Natural killer cell treated with Interleukin-12 subunit alpha and Interleukin-12 subunit beta and Interleukin-15 and Interleukin-18, amount 100 ng/mL, for 72 hours (primary cell): ENCODE measurements at places on chromosomes 5 and 9.

DNA sequence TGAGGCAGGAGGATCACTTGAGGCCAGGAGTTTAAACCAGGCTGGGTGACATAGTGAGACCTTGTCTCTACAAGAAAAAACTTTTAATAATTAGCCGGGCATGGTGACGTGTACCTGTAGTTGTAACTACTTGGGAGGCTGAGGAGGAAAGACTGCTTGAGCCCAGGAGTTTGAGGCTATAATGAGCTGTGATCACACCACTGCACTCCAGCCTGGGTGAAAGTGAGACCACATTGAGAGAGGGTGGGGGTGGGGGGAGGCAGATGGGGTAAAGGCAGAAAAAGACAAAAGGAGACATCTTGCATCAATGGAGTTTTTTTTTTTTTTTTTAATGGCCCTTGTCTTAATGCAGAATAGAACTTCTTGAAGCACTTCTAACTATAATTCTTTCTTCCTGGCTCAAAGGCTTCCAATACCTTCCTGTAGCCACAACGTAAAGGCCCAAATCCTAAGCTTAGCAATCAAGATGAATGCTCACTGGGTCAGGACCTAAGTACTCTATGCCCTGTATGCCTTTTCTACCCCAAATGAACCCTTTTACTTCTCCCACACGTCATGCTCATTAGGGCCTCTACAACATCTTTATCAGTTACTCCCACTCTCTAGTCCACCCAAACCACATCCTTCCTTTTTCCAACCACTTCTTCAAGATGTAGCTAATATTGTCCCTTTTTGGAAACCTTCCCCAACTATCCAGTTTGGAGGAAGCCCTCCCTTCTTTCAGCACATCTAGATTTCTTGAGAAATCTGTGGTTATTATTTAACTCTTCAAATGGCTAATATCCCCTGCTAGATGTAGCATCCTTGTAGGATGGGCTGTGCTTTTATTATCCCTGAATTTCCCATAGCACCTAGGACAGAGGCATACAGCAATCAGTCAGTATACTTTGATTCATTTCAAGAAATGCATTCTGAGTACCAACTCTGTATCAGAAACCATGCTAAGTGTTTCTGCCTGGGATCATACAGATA lies 40.8 kb downstream of the CSF2 start:
- DNase-seq, result no peak

- DNase-seq, result no peak
Observed at GRCh38 chr5:157354800-157355199, 88.9 kb downstream of the CYFIP2 start.

DNA sequence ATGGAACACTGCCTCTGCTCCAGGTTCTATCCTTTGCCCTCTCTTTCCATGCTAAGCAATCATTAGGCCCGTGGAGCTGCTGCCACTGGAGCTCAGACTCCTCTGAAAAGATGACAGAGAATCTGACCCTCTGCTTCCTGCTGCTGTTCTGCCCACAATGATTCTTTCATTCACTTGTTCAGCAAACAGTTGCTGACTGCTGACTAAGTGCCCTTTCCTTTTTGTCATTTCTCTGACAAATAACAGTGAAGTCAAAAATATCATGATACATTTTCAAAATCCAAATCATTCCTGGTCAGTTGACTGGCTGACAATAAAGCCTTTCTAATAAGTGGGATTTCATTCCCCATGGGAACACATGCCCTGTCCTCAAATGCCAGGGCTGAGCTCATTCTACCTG lies 110.1 kb downstream of the SIL1 start:
- DNase-seq, result no peak

GRCh38 chr5:11230890-11231289 lies 469.9 kb upstream of the DAP start:
- no peak for DNase-seq

DNA sequence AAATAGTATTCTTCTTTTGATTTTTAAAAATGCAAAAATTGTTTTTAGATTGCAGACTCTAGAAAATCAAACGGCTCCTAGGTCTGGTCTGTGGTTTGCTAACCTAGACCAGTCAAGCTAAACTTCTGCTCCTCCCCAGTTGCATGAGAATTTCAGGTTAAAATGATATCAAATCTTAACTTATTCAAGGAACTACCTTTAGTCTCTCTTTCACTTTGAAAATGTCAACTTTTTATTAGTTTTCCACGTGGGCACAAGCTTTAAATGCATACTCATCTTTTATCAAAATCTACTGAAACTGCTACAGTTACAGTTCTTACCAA lies 8.8 kb downstream of the CAMK4 start:
- DNase-seq, result no peak

DNA sequence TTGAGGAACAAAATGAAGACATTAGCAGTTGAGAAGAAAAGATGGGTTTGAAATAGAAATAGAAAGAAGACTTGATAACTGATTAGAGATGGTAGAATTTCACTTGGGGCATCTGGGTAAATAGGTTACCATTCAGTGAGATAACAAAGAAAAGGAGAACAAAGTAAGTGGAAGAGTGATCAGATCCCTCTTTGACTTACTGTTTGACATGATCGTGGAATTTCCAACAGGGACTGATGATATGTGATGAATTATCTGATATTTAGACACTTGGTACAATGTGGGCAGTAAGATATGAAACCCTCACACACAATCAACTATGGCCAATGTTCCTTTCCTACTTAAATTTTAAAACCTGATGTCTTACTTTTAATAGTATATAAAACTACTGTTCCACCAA lies 70.1 kb upstream of the STARD4 start:
- no peak for DNase-seq
